Stimulated activated CD8-positive, alpha-beta memory T cell treated with anti-CD3 and anti-CD28 coated beads, Interleukin-4, amount 100 ng/mL, for 4 hours (primary cell): ENCODE measurements at places on chromosomes 2 and 18.

DNA sequence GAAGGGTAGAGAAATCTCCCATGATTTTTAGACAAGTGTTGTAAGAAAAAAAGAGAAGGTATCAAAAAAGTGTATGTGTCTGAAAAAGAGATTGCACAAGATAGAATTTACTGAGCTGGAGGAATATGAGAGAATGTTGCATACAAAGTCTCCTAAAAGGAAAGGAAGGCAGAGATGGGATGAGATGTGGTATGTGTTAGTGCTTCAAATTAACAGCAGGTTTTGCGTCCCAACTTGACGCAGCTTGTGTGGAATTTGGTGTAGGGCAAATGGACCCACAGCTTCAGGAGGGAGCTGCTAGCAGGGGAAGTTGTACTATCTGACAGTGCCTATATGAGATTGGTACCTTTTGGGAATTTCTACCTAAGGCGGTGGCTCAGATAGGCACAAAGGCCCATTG lies 9.0 kb upstream of the RASGRP3 start:
- DNase-seq: no peak

- DNase-seq: no peak
Observed at GRCh38 chr18:60044290-60045006, 144.7 kb downstream of the PMAIP1 start.

GRCh38 chr2:191150230-191150599 lies 579 bp downstream of the STAT4 start:
- DNase-seq: no peak

DNA sequence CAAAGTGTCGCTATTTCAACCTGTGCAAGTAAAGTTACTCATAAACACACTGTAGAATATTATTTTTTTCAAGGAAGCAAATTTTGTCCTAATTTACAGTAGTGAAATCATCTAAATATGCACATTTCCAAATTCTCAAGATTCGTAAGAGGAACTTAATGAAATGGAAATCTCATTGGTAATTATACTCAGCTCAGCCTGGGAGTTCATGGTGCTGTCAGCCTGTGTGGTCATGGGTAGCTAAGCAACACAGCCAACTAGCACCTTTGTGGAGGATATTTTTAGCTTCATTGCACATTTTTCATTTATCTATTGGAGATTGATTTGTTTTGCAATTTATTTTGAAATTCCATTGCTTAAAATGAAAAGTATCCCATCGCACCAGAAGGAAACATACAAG lies 975.7 kb upstream of the ZEB2 start:
- no peak for DNase-seq

DNA sequence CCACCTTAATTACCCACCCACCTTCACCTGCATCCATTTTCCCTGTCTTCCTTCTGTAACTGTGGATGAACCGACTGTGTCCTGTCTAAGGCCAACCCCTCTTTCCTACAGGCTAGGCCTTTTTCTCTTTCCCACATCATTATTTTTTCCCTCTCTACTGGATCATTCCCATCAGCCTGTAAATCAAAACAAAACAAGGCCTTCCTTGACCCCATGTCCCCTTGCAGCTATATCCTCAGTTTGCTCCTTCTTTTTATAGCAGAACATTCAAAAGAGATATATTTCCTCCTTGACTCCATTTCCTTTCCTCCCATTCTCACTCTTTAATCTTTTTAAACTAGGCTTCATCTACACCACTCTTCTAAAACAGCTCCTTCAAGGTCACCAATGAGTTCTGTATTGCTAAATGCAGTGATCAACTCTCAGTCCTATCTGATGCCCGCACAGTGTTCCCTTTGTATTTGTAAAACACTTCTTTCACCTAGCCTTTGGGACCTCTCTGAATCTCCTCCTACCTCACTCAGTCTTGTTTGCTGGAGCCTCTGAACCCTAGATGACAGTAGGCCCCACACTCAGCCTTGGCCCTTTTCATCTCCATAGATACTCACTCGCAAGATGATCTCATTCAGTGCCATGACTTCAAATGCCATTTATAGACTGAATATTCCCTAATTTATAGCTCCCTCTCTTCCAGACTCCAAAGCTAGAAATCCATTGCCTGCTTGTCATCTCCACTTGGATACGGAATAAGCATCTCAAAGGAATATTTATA lies 55.7 kb downstream of the CXCR4 start:
- DNase-seq: no peak
